DMS53 (cell line): ENCODE measurements at places on chromosomes 2 and 18.

GRCh38 chr2:102141970-102142828 is at the start of gene IL1R1:
IL1R1 (plus strand) TSS chr2:102142746; CDS start chr2:102157725, 14,979 bp downstream.
- peak; percentile 87 for DNase-seq

DNA sequence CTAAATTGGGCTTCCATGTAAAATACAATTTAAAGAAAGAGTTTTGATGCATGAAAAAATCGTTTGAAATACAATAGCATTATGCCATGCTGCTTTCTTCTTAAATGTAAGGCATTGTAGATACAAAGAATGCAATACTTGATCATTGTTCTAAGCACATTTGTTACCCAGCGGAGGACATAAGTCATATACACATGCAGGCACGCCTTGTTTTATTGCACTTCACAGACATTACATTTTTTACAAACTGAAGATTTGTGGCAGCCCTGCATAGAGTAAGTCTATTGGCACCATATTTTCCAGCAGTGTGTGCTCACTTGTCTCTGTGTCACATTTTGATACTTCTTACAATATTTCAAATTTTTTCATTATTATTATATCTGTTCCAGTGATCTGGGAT is 345.0 kb downstream of the CLIP4 start:
- DNase-seq, result no peak

GRCh38 chr2:134075204-134075603 is 178.7 kb upstream of the MGAT5 start:
- DNase-seq, result no peak

DNA sequence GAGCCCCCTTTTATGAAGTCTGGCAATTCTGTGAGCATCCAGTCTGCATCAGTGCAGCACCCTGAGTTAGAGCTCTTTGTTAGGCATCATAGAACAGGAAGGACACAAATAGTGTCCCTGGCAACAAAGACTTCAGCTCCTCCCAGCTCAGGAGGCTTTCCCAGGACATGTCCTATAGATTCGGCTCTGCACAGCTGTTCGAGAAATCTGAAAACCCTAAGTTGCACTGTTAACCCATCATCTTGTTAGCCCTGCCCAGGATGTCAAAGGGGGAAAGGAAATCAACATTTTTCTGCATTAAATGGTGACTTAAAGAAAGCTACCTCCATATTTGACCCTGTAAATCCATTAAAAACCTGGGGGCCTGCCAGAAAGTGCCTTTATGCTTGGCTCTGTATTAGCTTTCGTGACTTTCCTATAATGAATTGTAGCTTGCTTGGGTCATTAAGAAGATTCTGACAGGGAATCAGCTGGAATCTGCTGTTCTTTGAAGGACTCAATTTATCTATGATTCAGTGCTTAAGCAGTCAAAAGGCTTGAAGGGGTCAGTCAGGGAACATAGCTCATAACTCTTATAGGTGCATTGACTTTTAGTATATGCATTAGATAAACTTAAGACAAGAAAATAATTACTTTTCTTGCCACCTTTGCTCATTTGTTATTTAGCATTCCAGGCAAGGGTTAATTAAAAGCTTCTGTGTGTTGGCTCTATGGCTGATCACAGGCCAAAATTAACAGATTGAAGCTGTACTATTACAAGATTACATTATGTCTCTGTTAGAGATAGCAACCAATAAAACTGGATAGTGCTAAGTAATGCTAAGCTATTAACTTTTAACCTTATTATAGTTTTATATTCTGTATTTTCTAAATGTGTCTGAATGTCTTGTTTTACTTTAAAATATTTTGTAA is 20.6 kb downstream of the ERMN start:
- DNase-seq, result peak; percentile 18

DNA sequence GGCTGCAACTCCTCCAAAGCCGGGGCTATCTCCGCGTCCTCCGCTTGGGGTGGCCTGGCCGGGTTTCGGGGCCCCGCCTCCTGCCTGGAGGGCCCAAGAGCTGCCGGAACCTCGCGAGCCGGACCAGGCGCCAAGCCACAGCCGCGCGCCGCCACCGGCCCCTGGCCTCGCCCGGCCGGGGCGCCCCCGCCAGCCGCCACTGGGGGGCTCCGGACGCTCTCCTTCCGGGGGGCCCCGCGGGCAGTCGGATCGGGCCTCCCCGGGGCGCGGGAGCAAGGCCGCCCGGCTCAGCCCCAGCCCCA is 17.4 kb upstream of the HAAO start:
- peak; percentile 89 for DNase-seq

- no peak for DNase-seq
Observed at GRCh38 chr2:7899923-7900322, 781.9 kb upstream of the ID2 start.

DNA sequence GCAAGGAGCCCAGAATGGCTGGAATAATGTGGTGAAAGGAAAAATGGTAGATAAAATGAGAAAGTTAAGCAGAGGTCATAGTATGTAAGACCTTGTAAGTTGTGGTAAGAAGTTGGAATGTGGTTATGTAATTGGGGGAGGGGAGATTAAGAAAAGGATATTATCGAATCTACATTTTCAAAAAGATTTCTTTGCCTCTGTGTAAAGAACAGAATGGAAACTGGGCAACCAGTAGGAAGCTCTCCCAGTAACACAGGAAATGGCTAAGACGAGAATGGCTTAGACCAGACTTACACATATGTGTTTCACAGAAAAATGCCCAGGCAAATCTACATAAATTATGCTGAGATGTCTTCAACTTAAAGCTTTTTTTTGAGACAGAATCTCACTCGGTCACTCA is 13.2 kb downstream of the MEMO1 start:
- no peak for DNase-seq

DNA sequence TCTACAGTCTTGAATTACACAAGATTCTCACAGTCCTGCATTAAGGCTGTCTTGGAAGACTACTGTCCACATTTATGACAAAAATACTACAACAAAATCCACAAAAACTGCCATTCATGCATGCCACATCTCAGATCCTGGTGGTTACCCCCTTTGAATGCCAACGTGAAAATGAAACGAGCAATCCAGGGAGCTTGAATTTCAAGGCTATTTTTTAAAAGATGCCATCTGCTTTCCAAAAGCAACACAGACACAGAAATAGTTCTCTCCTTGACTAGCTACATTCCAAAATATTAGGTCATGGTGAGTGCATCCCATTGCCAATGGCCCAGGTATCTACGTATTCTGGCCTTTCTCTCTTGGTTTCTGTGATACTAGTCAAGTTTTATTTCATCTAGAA is 36.3 kb downstream of the IRS1 start:
- no peak for DNase-seq

GRCh38 chr18:5630057-5630899 is 86.5 kb upstream of the EPB41L3 start:
- peak; percentile 99 for DNase-seq

- peak; percentile 52 for DNase-seq
Observed at GRCh38 chr2:235098736-235099494, 147.1 kb downstream of the SH3BP4 start.

DNA sequence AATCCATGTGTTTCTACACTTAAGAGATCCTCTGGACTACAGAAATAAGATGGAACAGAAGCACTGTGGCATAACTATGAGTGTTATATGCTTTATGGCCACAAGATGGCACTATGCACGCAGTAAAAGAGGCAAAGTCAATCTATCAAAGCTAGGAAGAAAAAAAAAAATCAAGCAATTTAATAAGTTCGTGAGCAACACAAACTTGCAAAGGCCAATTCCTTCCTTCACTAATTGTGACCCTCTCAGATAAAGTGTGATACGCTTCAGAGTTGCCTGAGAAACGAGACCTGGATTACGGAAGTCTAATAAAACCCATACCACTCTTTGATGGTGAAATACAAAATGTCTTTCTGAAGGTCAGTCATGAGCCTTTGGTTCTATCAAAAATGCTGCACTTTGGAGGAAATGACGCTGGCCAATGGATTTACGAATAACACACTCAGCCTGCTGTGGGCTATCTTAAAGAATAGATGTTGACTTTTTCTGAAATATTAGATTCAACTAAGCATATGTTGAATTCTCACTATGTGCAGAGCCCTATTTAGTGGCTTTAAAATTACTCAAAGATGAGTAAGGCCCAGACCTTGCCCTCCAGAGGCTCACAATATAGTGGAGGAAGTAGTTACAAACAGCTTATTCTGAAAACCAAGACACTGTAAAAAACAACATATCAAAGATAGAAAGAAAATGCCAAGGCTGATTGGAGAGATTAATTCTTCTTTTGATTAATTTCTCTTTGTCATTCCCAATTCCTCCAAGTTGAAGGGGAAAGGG is 35.5 kb upstream of the TTR start:
- peak; percentile 71 for DNase-seq

GRCh38 chr2:226431288-226431948 is 368.2 kb downstream of the IRS1 start:
- DNase-seq, result no peak

DNA sequence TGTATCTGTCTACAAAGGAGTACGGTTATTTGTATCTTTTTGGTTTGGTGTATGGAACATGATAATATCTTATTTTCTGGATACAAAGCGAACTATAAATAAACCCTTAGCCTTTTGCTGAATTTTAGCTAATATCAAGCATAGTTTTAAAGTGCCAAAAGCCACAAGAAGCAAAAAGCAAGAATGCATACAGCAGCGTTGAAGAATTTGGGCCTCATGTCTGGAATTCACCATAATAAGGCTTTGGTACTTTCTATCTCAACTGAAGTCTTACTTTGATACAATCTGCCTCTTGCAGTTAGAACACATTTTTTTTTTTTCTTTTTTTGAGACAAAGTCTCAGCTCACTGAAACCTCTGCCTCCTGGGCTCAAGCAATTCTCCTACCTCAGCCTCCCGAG is 151.5 kb downstream of the ERBB4 start:
- no peak for DNase-seq

GRCh38 chr18:56945171-56946083 is 201.5 kb upstream of the BOD1L2 start:
- DNase-seq, result no peak

DNA sequence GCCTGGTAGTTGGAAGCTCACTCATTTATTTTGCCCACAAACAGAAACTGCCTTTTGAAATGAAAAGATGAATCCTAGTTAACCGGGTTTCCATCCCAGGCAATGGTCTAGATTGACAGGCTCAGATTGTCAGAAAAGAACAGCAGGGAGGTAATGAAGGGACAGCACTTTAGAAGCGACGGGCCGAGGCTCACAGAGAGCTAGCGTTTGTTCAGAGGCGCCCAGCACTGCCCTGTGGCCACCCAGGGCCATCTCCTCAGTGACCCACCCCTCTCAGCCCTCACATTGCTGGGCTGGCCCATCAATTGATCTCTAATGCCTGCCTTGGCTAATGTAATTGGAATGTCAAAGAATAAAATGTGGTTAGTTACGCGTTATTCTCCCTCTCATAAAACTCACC is 304.8 kb downstream of the CDCA7 start:
- no peak for DNase-seq

DNA sequence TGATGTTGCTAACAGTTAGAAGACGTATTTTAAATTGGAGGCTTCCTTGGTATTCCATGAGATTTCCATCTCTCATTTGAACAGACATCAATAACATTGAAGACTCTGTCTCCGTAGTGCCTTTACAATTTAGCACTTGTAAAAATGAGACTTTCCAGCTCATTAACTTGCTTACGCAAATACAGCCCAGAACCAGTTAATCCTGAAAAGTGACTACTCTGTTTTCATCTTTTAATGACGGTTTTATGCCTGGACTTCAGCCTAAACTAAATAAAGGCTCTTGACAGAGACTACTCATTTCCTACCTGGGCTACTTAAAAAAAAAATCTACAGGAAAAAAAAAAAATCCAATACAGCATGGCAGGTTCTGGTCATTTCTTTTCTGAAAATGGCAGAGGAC is 148.6 kb downstream of the LRATD1 start:
- peak; percentile 93 for DNase-seq

GRCh38 chr18:75782204-75782603 is 354.7 kb upstream of the SMIM21 start:
- DNase-seq, result no peak

GRCh38 chr2:17581831-17582230 is 41.3 kb downstream of the VSNL1 start:
- no peak for DNase-seq

DNA sequence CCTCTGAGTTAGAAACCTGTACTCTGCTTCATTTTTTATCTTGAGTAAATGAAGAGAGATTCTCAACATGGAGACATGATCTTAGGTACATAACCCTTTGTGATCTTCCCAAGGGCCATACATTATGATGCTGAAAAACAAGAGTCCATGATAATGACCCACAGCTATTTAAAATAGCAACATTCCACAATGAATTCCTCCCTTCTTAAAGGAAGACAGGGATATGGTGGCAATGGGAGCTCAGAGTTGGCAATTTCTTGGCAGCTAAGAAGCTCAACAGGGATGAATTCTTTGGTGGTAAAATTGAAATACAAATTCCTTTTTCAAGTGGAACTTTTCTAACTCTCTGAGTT is 638.5 kb downstream of the CNTNAP5 start:
- no peak for DNase-seq

DNA sequence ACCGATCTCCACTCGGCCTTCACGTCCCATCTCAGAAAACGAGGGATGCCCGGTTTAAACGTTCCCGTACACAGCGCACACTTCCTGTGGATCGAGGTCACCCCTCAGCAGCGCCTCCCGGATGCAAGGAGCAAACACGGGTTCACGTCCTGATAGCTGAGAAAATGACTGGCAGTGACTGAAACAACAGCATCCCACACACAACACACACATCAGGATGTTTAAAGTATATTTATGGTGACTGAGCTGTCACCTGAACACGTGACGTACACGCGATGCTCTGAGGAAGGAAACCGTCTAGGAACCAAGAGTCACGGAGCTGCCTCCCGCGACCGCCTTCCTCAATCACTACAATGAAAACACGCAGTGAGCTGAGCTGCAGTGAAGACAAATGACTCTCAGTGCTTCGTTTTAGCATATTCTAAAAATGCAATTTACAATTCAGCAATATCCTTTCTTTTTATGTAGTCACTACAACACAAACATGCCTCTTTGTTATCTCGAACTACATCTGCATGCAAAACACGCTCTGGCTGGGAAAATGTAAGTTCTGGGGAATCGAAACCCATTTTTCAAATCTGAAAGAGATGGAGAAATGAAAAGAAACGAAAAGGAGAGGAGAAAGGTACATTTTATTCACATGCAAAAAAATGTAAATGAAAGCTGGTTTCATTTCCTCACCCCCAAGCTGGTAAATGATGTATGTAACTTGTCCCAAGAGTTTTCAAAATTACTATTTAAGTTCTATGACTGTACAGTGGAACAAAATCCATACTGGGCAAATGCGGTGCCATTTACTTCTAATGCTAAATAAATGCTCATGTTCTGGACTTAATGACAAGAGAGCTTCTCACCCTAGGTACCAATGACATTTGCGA is 19.8 kb downstream of the HDAC4 start:
- DNase-seq, result no peak
